ENCODE measurements at places on chromosomes 4 and X.

GRCh38 chrX:22268706-22269105 lies 4.0 kb upstream of the CBLL2 start:
- no peak for DNase-seq

GRCh38 chrX:40007756-40008705 lies 89.7 kb downstream of the BCOR start:
- no peak for DNase-seq

GRCh38 chrX:15277604-15278003 lies 7.7 kb upstream of the ASB9 start:
- DNase-seq, result no peak

- DNase-seq, result no peak
Observed at GRCh38 chrX:71109051-71109450, 2.3 kb downstream of the IL2RG start.

- no peak for DNase-seq
Observed at GRCh38 chr4:163772238-163772637, 277.7 kb downstream of the TMA16 start.

- DNase-seq, result no peak
Observed at GRCh38 chr4:183522821-183523220, 18.0 kb downstream of the ING2 start.

DNA sequence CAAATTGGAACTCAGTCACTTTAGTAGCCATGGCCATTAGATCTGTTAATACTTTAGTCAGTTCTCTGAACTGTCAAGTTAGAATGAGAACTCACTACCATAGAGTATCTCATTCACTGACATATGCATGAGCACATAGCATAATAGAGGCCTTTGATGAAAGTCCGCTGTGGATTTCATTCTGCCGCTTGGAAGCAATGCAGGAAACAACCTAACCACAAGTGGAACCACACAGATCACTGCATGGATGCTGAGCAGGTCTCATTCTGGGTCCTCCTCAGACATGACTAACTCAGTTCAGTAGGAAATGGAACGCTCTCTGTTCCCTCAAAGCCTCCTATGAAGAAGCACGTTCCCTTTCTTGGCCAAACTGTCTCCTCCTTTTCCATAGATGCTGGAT lies 1624.8 kb upstream of the TENM3 start:
- DNase-seq, result no peak

GRCh38 chr4:56995525-56995924 lies 16.8 kb downstream of the POLR2B start:
- no peak for DNase-seq

GRCh38 chr4:81600520-81601357 lies 129.0 kb upstream of the RASGEF1B start:
- DNase-seq, result no peak

DNA sequence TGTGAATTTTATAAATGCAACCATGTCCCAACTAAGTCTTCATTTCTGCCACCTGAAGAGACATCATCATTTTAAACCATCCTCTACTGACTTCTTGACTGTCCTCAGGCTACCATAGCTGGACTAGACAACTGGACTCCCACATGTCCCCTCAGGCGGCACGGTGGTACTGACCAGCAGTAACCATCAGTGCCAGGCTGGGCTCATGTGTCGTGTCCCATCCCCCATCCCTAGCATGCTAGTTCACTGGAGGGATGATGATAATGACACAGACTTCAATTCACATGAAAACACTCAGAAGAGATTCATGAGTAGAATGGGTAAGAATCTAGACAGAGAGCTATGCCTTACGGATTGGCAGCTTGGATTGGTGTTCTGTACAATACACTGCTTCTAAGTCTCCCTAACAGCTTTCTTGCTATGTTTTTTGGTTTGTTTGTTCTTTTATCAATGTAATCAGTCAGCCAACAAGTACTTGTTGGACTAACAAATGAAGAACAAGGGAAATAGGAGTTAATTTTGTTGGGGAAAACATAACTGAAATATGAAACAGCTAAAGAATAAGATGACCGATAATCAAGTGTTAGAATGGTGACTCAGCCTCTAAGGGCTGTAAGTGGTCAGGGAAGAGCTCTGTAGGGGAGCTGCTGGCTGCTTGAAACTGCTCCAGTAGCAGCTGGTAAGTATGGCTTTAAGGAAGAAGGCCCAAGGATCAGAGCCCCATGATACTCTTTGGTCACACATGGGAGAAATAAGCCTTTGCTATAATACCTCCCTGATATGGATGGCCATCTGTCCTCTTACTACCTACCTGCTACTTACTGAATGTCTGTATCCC lies 10.3 kb downstream of the ZDHHC9 start:
- DNase-seq, result no peak

DNA sequence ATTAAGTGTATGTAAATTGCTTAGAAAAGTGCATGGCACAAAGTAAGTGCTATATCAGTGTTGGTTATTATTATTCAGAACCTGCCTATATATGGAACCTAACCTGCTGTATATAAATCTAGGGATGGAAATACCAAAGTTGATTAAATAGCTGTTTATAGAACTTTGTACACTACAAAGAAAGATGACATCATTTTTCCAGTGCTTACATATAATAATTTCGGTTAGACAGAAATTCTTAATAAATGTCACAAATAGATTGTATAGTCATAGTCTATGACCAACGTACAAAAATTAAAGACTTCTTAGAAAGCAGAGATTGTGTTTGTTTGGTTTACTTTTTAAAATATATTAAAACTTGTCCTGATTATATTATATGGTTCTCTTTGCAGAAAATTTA lies 4.4 kb downstream of the GYPB start:
- DNase-seq, result no peak

GRCh38 chrX:122622795-122623194 lies 561.3 kb upstream of the GRIA3 start:
- no peak for DNase-seq

DNA sequence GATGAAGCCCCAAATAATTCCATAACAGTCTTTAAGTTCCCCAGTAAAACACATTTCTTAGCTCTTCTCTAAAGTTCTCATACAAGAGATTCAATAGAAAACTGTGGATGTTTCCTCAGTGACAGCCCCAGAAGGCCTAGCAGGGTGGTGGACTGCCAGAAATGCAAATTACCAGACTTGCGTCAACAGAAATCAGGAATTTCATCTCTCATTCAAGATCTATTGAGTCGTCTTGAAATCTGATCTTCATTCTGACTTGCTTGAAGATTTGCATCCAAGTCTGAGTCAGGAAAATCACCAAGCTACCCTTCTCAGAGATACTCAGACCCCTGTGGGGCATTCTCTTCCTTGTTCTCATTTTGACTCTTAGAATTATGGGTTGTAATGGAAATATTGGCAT lies 68.9 kb upstream of the NDP start:
- no peak for DNase-seq

GRCh38 chr4:84767168-84767567 lies 184.2 kb downstream of the CDS1 start:
- no peak for DNase-seq

DNA sequence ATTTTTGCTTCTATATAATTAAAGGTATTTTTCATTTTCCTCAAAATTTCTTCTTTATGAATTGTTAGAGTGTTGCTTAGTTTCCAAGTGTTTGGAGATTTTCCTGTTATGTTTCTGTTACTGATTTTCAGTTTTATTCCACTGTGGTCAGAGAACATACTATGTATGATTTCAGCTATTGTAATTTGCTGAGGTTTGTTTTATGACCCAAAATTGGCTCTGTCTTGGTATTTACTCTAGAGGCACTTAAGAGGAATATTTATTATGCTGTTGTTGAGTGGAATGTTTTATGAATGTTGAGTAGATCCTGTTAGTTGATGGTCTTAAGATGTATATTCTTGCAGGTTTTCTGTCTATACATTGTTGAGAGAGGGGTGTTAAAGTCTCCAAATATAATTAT lies 263.5 kb downstream of the PABPC4L start:
- DNase-seq, result no peak

GRCh38 chrX:137749246-137749645 lies 183.3 kb downstream of the ZIC3 start:
- no peak for DNase-seq

DNA sequence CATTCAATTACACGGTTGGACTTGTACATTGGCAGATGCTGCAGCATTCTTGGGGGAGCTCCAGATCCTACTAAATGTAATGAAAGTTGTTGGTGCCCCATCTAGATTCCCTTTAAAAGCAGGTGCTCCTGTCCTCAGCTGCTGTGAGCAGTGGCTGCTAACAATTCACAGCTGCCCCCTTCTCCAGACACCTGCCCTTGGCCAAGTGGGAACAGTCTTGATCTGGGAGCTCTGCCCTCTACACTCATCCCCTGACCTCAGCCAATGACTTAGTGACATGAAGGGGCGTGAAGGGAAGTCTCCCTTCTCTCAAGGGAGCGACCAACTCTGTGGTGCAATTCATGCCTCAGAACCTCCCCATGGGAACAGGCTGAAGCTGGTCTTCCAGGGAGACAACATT lies 125.7 kb downstream of the EIF4E start:
- DNase-seq, result no peak
